RKO (cell line): ENCODE measurements at places on chromosomes 4 and X.

DNA sequence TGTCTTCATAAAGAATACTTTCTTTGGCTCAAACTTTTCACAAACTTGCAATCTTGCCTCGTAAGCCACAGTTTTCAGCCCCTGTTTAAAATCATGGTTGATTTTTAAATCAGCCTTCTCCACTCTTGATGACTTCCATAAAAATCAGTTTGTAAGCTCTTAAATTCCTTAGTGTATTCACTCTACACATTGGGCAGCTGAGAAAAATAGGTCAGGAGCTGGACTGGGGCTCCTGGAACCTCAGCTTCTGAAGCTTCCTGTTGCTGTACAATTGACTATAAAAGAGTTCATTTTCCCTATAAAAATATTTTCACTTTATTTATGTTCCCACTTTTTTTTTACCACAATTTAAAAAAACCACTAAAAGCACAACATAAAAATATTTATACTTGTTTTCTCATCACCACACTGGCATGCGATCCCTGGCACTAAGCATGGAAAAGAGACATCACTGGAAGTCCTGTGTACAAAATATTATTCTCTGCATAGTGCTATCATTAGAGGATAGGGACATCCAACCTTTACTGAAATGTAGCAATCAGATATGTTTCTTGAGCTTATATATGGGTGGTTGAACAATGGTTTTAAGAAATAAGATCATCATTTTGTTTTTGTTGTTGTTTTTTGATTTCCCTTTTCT lies 345.7 kb downstream of the FBXO8 start:
- DNase-seq: no peak

DNA sequence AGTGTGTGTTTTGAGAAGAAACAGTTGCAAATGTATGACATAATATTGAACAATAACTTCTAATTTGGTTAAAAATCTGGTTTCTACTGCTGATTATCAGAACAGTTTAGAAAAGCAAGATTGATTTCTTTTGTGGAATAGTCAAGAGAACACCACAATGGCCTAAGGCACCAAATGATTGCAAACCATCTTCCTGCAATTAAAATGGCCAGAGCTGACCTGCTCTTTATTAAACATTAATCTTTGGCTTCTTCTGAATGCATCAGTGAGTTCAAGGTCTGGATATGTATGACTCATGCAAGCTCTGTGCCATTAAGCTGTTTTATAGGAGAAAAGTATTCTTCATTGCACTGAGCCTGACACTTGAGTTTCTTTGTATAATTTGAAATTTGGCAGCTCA lies 107.8 kb upstream of the PDHA2 start:
- DNase-seq: peak; percentile 4

DNA sequence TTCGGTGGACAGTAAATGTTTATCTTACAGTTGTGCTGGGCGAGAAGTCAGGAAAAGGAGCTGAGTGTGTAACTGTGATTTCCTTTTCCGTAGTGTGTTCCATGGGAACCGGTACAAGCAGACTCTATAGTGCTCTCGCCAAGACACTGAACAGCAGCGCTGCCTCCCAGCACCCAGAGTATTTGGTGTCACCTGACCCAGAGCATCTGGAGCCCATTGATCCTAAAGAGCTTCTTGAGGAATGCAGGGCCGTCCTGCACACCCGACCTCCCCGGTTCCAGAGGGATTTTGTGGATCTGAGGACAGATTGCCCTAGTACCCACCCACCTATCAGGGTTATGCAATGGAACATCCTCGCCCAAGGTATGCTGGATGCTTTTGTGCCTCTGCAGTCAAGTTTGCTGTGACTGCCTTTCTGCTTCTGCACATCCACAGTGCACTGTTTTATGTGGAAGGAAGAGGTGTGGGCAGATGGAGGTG lies 27.4 kb downstream of the NOCT start:
- no peak for DNase-seq

DNA sequence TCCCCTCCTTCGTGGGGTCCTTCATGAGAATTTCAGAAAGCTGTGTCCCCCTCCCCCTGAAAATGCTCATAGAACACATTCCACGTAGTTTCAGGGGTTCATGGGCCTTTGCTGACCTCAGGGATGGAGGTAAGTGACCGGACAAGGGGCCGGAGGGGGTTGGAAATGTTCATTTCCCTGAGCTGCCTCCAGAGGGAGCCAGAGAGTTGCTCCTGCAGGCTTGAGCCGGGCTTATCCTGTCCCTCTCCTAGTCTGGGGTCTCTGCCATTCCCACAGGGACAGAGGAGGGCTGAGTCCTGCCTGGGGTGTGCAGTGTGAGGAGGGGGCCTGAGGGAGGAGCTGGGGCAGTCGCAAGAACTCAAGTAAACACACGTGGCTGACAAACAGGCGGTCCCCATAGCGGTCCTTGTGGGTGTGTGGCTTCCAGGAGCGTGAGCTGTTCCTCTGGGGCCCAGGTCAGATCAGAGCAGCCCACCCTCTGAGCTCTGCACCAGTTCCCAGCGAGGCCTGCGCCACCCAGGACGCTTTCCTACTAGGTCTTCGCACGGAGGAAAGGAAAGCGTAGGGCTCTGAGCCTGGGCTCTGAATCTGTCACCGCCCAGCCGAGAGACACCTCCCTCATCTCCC lies 62.5 kb downstream of the WFS1 start:
- peak; percentile 27 for DNase-seq

GRCh38 chrX:112931900-112932299 lies 91.3 kb upstream of the AMOT start:
- no peak for DNase-seq

DNA sequence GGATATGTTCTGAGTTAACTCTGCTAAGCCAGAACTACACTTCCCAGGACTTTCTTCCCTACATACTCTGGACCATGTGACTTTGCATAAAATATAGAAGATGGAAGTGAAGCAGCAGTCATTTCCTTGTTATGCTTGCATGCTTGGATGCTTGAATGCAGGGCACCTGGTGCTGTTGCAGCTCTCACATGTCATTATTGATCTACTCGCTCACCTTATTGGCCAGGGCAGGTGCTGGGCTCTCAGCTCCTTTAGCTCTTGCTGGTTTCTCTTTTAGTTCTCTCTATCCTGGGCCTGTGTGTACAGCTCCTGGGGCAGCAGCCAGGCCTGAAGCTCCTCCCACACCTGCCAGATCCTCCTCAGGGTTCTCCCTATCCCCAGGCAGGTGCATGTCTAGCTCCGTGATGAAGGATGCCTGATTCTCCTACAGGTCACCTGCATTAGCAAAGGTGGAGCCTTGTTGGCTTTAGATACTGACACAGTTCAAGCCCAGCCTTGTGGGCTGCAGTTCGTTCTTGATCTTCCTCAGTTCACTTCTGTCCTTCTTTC lies 53.3 kb downstream of the MED28 start:
- no peak for DNase-seq
